ENCODE measurements at places on chromosomes 1 and 21.

DNA sequence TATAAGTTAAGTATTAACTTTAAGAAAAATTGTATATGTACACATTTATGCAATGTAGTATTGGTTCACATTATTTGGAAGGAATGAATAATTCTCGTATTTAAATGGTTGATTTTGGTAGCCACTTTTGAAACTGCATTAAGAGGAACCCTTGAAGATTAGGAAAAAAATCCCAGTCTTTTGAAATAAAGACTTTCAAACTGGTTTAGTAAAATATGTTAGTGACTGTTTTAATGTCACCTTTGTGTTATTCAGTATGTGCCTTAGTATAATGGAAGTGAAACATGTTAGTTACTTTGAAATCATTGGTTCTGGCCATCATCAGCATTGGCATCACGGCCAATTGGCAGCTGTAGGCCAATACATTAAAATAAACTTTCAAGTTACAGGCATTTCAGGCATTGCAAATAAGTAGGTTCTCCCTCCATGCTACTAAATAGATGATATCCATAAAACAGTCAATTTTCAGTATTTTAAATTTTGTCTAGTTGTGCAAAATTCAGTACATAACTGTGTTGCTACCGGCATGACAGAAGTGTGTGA, 4.4 kb downstream of the MIER1 start:
- no peak for DNase-seq

GRCh38 chr1:217586586-217586985, 44.3 kb downstream of the GPATCH2 start:
- DNase-seq: no peak

DNA sequence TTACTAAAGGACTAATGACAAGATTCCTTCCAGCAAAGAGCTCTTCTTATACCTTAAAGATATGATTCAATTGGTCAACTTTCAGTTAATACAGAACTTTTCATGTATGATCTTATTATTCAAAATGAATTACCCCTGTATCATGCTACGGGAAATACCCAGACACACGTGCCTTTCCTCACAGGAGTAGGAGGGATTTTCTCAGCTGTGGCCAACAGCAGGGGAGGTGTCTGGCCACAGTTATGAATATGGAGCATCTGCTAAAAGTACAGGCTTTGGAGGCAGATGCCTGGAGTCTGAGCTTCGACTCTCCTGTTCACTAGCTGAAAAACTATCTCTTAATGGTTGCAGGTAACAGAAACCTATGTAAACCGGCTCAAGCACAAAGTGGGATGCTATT, 53.6 kb downstream of the KIAA1614 start:
- no peak for DNase-seq

GRCh38 chr1:53325326-53326087, 2.4 kb downstream of the LRP8 start:
- DNase-seq: no peak

DNA sequence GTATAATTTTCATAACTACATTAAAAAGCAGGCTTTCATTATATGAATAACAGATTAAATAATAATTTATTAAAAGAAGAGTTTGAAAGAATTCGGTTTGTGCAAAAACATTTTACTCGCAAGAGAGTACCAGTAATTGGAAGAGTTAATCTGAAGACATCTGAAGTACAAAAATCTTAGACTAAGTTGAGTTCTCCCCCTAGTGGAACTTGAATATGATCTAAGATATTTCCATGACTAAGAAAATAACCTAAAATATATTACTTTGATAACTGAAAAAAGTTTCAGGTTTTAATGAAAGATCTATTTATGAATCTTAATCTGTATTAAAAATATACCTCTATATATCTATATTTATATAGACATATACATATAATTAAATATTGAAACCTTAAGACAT, 112.5 kb upstream of the GFI1 start:
- no peak for DNase-seq
